Skeletal muscle cell (primary cell): ENCODE measurements at places on chromosomes 16 and 17.

- no peak for DNase-seq
Measured at GRCh38 chr16:16015849-16016248, 66.4 kb downstream of the ABCC1 start.

DNA sequence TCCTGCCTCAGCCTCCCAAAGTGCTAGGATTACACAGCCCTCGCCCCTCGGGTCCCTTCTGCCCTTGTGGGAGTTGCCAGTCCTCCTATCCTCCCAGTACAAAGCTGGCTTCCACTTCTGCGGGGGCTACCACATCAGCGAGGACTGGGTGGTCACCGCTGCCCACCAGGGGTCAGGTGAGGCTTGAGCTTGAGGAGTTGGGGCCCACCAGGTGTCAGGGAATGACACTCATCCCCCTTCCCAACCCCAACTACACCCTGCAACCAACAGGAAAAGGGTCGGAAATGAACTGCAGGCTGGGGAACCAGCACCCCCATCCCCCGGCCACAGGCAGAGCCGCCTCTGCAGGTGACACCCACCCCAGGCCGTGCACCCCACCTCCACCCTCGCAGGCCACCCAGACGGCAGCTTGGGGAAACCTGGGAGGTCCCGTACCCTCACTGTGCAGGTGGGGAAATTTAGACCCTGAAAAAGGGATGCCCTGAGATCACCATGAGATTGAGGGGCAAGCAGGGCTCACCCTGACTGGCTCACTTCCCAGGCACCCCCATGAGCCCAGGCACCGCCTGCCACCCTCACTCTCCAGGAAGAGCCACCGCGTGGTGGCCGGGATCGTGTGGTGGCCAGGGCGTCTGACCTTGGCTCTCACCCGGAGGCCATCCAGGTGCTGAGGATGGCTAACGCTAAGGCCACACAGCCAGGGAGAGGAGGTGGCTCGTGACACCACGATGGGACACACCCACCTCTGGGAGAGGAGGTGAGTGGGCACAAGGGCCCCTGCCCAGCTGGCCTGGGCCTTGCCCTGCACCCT is 8.0 kb downstream of the CTRB1 start:
- DNase-seq, result no peak

DNA sequence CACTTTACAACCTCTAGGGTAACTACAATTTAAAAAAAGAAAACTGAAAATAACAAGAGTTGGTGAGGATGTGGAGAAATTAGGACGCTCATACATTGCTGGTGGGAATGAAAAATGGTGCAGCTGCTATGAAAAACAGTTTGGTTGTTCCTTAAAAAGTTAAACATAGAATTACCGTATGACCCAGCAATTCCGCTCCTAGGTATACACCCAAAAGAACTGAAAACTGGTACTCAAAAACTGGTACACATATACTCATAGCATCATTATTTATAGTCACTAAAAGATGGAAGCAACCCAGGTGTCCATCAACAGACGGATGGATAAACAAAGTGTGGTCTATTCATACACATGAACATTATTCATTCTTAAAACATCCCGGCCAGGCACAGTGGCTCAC is 42.9 kb upstream of the DNAH17 start:
- DNase-seq, result no peak

DNA sequence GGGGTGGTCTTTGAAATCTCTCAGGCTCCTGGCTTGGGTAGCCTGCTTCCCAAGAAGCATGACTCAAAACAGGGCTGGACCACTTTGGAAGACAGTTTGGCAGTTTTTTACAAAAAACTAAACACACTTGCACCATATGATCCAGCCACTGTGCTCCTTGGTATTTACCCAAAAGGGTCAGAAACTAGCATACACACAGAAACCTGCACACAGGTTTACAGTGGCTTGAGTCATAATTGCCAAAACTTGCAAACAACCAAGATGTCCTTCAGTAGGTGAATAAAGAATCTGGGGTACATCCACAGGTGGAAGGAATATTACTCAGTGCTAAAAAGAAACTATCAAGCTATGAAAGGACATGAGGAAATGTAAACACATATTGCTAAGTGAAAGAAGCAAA is 323.2 kb upstream of the CDH5 start:
- DNase-seq, result no peak

DNA sequence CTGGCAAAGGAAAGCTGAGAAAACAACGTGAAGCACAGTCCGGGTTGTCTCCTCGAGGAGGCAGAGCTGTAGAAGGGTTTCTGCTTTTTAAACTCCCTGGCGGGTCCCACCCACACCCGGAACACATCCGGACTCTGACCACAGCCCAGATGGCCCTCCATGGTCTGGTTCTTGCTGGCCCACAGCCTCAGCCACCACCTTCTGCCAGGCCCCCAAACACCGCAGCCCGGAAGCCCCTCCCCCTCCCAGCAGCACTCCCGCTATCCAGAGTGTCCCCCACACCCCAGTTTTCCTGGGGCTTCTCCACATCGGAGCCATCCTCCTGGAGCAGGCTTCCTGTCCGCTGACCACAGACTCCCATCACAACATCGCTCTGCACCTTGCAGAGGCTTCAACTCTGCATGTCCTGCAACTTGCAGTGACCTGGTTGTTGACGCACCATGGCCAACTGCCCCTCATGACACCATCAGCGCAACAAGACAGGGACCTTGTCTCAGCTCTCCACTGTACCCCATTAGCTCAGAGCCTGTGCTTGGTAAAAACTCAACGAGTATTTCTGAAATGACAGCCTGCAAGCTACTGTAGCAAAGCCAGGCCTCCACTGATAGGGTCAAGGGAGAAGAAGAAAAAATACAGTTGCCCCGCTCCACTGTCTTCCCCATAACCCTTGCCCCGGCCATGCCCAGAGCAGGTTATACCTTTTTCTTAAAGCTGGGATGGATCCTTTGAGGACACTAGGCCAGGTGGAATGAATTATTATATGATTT is 129.8 kb downstream of the C16orf78 start:
- DNase-seq, result no peak

GRCh38 chr17:7308625-7309433 is 1.4 kb downstream of the EIF5A start:
- no peak for DNase-seq

DNA sequence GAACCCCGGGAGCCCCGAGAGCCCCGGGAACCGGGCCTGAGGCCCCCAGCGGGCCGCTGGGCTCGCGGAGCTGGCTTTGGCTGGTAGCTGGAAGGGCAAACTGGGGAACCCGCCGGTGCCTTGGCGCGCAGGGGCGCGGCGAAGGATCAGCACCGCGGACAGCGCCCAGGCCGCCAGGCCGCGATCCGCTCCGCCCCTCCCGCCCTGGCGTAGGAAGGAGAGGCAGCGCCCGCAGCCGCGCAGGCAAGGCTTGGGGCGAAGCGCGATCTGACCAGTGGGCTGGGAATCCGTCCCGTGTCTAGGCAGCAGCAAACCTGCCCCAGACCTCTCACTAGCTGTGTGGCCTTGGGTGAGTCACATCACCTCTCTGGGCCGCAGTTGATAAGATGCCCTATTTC is 331 bp upstream of the CCDC92B start:
- peak; percentile 6 for DNase-seq

DNA sequence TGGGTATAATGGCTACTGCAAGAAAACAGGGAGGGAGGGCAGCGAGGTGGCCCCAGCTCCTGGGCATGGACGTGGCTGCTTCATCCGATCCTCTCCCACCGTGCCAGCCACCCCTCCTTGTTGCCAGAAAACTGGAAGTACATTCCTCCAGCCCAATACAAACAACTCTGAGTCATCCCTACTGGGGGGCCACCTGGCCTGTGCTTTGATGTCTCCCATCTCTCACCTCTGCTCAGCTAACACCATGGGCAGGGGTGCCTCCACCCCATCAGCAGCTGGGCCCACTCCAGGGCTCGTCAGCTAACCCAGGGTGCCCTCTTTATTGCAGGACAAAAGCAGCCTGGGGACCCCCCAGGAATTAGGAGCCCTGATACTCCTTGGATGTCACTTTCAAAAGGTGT is 2.0 kb downstream of the RHBDF2 start:
- DNase-seq, result no peak

DNA sequence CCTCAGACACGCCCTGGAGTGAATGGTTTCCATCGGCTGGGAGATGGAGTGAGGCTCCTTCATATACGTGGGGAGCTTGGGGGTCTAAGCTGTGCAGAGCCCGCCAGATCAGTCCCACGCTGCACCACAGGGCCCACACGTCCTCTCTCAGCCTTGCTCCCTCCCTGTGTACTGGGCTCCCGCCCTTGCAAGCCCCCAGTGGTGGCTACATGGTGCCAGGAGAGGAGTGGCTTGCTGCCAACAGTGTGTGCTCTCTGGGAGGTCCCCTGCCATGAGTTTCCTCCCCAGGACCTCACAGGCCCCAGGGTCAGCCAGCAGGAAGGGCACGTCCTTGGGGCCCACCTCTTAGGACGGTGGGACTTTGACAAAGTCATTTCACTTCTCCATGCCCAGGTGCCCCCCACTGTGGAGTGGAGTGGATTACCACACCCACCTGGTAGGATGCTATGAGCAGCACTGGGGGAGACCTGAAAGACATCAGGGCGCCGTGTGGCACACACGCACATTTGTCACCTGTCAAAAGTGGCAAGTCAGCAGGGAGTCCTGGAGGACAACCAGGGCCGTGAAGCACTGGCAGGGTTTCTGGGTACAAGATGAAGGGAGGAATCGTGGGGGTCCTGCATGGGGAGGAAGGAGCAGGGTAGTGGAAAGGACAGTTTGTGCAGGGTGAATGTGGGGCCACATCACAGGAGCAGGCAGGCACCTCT is 13.7 kb downstream of the SLC5A10 start:
- DNase-seq, result no peak

DNA sequence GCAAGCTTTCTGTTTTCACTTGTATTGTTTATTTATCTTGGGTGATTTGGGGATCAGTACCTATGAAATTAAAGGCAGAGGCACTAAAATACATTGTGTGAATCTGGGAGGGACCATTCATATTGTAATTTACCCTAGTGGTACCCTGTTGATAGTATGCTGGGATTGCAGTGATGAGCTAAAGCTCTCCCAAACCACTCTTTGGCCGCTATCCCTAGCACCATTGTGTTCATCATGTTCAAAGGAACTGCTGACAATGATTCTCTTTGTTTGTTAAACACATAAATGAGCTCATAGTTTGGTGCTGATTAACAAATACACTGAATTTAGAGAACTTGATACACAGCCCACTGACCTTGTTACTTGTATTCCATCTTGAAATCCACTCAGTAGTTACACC is 1469.8 kb downstream of the CDH11 start:
- no peak for DNase-seq

DNA sequence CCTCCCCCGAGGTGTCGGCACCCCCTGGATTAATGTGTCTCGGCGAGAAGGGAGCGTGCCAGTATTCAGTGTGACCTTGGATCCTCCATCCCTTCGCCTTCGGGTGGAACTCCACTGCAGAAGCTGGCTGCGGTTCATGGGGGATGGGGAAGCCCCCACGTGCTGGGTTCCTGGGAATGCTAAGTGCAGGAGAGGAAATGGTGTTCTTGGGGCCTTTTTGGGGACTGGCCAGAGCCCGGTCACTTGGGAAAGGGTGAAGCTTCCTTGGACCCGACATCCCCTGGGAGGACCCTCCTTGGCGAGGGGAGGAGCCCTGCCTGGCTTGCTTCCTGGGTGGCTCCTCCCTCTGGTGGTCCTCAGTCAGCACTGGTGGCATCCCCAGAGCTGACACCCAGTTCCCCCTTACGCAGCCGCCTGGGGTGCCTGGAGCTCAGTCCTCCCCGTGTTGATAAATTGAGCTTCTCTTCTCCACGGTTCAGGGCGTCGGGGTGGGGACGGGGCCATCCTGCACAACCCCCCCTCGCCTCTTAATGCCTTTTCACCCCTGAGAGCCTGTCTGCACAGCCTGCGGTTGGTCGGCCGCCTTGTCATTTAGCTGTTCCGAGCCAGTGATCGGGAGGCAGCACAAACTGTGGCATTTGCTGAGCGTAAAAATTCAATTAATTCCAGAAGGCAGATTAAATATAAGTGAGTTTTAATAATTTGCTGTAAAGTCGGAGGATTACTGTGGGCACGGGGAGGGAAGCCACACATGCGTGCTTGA is 30.7 kb upstream of the GSE1 start:
- DNase-seq, result no peak

DNA sequence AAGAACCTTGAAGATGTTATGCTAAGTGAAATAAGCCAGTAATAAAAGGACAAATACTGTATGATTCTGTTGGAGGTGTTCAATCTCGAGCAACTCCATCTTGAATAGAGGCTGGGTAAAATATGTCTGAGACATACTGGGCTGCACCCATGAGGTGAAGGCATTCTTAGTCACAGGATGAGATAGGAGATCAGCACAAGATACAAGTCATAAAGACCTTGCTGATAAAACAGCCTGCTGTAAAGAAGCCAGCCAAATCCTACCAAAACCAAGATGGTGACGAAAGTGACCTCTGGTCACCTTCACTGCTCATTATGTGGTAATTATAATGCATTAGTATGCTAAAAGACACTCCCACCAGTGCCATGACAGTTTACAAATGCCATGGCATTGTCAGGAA is 98.1 kb downstream of the RGS9 start:
- no peak for DNase-seq

DNA sequence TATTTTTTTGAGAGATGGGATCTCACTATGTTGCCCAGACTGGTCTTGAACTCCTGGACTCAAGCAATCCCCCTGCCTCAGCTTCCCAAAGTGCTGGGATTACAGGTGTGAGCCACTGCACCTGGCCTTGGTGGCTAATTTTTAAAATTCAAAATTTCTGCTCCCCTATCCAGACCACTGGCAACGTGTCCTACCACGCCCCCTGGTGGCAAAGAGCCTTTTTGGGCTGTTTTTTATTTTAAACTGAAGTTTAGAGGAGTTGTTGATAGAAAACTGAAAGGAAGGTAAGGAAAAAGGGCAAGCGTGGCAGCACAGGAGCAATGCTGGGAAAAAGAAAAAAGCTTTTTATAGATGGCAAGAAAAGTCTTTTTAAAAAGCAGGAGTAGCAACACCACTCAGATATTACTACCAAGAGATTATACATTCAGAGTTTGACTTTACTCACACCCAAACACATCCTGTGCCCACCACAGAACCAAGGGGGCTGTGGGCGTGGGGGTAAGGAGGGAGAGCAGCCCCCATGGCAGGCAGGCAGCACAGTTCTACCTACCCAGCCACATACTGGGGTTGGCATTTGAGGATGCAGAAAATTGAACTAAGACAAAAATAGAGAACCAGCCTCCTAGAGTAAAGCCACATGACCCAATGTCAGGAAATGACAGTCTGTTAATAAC is 4.2 kb upstream of the MXRA7 start:
- no peak for DNase-seq

DNA sequence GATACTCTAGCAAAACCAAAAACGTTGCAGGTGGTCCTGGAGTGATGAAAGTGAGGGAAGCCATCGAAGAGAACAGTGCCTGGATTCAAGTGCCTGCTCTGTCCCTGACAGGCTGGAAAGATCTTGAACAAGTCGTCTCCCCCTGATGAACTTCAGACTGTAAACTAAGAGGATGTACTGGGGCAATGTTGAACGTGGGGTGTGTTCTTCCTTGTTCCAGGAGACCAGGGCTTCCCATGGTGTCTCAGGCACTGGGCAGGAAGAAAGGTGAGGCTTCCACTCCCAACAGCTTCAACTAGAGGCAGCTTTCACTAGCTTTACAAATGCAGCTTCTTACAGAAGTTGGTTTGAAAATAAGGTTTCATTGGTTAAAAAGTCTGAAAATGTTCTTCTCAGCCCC is 21.4 kb upstream of the NF1 start:
- DNase-seq, result no peak

- no peak for DNase-seq
Measured at GRCh38 chr16:4534151-4534790, 4.3 kb downstream of the CDIP1 start.

- DNase-seq, result no peak
Measured at GRCh38 chr17:50619489-50619888, 15.2 kb upstream of the ABCC3 start.

- DNase-seq, result no peak
Measured at GRCh38 chr17:530851-531250, 178.2 kb upstream of the RPH3AL start.
